ENCODE measurements at places on chromosomes 3 and 15.

GRCh38 chr3:182058488-182058887 is 346.8 kb downstream of the SOX2 start:
- no peak for DNase-seq

DNA sequence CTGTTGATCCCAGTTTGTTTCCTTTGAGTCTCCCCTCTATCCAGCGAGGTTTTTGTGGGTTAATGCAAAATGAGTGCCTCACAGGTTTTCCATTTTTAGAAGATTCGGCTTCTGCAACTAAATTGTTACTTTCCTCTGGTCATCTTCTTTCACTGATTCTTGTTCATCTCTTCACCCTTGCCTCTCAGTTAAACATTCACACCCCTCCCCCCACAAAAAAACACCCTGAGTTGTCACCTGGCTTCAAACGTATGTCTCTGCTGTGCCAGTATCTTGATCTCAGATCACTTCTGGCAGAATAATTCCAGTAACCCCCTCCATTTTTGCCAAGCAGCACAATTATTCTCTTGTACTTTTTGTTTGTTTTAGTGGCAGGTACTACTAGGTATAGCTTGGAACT is 12.3 kb upstream of the CLDN16 start:
- no peak for DNase-seq

DNA sequence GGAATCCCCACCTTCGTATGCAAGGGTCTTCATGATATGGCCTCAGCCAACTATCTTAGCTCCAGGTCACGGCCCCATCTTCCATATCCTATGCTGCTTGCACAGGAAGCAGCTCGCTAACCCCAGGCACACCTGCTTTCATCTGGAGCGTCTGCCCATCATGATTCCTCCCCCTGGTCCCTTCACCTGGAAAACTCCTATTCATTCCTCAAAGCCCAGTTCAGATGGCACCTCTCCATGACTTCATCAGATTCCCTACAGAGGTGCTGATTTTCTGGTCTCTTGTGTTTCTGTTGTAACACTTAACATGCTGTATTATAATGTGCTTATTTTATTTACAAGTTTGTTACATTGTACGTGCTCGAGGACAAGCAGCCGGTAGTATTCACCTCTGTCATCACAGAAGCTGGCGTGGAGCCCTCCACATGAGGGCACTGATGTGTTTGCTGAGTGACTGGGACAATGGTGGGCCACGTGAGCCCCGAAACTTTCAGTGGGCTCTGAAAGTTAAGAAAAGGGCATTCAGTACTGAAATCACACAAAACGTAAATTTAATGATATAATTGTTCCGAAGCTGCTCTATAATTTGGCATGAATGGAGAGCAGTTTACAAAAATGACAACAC is 16.2 kb downstream of the MUC20 start:
- no peak for DNase-seq

- no peak for DNase-seq
Observed at GRCh38 chr3:187212705-187213104, 15.4 kb downstream of the RTP1 start.

DNA sequence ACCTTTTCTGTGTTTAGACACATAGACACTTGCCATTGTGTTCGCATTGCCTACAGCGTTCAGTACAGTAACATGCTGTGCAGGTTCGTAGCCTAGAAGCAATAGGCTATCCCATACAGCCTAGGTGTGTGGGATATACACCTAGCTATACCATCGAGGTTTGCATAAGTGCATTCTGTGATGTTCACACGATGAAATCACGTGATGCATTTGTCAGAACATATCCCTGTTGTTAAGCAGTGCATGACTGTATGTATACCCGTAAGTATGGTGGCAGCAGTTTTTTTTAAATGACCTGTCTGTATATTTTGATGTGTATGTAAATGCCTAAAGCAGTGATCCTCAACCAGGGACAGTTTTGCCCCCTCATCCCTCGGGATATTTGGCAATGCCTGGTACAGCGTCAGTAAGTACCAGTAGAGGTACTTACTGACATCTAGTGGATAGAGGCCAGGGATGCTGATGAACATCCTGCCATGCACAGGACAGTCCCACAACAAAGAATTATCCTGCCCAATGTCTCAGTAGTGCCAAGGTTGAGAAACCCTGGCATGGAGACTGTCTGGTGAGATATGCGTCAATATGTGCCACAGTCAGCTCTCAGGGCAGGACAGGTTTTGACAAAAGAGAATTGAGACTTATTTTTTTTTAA is 129.1 kb downstream of the HCN4 start:
- no peak for DNase-seq

DNA sequence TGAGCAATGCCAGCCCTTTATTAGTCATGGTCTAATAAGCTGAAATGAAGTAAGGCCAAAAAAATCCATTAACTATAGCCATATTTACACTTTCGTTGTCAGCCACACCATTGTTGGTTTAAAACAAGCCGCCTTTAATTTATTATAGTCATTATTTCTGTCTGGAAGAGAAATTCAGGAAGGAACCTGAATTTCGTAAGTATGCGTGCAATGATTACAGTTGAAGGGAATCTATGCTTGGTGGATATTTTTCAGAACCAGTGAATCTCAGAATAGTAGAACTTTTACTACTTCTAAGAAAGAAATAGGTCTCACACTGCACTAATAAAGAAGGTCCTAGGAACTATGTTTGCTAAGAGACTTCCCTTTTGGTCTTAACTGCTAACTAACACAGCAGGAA is 59.1 kb downstream of the FAM43A start:
- no peak for DNase-seq

- DNase-seq: no peak
Observed at GRCh38 chr3:41320953-41321641, 121.8 kb downstream of the CTNNB1 start.

DNA sequence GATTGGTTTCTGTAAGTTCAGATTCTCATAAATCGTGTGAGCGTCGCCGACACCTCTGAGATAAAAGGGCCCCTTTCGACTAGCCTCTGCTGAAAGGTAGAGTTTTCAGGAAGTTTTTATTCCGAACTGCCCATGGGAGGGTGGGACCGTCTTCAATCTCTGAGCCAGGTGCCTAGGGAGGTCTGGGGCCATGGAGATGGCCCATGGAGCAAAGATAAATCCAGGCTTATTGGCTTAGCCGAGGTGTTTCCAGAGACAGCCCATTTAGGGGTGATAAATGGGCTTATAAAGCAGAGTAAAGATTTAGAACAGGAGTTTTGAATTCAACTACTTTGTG is 442 bp downstream of the QTRT2 start:
- no peak for DNase-seq

DNA sequence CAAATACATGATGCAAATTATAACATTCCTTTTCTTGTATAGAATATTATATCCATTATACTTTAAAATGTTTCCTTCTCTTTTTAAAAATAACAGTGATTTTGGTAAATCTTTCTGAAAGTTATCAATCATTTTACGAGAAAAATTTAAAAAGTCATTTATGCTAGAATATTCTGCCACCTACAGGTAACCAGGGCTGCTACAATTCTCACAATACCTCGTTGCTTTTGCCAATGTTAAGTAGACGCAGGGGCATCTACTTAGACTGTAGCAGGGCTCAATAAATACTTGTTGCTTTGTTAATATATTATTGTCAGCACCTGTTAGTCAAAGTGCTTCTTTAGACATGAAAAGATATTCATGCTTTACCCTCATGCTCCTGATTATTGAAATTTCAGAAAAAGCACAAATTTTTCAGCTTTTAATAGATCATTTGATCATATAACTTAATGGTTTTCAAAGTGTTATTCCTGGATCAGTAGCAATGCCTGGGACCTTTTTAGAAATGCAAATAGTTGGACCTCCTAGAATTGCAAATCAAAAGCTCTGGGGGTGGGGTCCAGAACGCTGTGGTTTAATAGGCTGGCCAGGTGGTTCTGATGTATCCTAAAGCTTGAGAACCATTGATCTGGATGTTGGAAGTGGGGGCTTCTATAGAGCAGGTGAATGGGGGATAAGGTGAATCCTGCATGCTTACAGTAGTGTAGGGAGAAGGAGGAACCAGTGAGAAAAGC is 223.6 kb upstream of the PDZRN3 start:
- peak; percentile 11 for DNase-seq

DNA sequence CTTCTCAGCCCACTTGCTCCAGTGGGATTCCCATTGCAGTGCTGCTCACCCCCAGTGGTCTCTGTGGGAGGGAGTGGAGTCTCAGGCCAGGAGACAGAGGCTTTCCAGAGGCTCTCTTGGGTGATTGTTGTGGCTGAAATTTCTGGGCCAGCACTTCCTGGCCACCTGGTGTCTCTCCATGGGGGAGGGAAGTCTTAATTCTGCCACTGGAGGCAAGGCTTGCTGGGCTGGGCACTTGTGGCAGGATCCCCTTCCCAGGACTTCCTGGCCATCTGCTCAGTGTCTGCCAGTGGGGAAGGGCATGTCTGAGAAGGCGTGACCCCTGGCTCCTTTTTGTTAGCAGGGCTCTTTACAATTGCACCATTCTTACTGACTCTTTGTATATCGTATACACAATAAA is 351.8 kb downstream of the GABRB3 start:
- no peak for DNase-seq

GRCh38 chr3:49172551-49173041 is 1.2 kb downstream of the KLHDC8B start:
- DNase-seq: no peak

- DNase-seq: peak; percentile 25
Observed at GRCh38 chr15:55526559-55527036, 18.6 kb upstream of the DNAAF4 start.

- DNase-seq: no peak
Observed at GRCh38 chr15:80487839-80488390, 83.7 kb downstream of the ARNT2 start.

GRCh38 chr3:115292131-115292530 is 145.0 kb upstream of the ZBTB20 start:
- DNase-seq: no peak

Measured in AG09309 (cell line).